ENCODE measurements at places on chromosomes 3 and 15. TPM values are rescaled to one million over a fixed set of nuclear protein-coding genes. Genes with fewer than 3 reads are reported as not detected.

DNA sequence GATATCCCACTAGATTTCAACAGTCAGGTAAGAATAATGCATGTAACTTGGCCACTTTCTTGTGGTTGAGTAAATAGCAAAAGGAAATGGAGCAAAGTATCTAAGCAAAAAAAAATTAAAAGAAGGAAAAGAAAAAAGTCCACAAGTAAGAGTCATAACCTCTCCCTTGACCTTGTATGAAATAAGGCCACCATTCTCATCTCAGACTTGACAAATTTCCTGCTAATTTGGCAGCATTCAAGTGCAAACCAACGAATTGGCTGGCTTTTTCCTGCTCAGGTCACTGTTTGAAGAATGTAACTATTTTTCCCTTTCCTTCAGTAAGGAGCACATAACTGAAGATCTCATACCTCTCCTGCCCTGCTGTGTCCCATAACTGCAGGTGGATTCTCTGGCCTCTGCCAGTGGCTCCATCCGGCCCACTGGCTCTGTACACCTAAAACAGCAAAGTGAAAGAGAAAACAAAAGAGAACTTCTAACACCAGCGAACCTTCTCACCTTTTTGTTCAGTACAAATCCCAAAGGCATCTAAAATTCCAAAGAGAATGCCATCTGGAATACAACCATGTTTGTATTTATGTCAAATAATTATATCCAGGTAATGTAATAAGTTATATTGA lies 33.4 kb upstream of the RSL24D1 start:
- no peak for DNase-seq

GRCh38 chr3:5056111-5056391 lies 66.0 kb upstream of the ARL8B start:
- no peak for DNase-seq

DNA sequence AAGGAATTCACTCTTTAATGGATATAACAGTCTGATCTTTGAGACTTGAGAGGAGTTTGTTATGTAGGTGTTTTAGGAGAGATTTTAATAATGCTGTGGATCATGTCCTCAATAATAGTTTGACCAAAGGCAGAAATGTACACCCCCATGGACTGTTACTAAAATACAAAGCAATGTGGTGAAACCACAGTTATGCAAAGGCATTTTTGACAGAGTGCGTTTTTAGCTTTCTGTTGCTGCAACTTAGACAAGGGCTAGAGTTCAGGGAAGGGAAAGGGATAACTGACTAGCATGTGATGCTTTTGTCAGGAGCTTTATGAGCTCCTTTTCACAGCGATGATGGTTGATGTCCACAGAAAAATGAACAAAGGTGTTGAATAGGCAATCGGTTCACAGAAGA lies 3.6 kb upstream of the STARD5 start:
- no peak for DNase-seq

DNA sequence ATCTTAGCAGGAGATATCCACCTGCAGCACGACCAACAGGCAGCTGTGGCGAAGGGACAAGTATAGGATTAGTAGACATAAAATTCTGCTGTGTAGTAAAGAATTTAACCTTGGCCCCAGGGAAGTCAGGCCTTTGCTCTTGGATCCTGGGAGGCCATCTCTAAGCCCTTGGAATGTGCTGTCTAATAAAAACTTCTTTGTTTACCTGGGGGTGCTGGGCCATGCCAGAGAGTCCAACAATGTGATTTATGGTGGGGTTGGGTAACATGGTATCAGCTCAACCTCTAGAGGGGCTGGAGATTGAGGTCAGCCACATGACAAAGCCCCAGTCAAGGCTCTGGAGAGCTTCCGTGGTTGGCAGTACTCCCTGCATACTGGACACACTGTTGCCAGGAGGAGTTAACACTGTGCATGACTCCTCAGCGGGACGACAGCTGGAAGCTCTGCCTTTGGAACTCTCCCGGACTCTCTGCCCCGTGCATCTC lies 52.4 kb downstream of the HEG1 start:
- DNase-seq = peak; percentile 91

DNA sequence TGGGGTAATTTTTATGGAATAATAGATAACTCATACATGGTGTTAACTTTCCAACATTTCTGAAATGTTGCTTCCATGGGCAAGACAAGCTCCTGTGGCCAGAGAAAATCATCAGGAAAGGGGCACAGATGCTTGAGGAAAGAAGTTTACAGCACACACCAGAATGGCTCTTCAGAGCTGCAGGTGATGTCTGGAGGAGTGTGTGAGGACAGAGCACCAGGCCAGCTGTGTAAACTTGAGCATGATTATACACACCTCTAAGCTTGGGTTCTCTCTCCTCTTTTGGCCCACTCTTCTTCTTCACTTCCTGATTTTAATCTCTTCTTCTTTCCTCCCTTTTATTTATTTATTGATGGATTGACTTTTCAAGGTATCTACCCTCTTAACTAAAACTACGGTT lies 676.0 kb downstream of the GRM7 start:
- DNase-seq = no peak

DNA sequence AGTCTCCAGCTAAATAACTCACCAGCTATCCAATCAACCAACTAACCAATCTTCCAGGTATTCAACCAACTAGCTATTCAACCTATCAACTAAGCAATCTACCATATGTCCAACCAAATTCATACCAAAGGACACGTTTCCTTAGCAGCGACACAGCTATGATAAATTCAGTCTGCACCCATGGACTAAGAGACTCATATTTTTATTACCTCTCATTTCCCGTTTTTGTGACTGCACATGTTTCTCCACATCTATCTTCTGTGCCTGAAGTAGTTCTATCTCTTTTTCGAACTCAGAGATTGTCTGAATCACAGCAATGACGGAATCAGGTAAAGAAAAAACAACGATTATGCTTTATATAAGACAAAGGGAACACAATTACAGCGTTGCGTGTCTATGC lies 34.0 kb upstream of the GNB5 start:
- DNase-seq = no peak

Gene ALAS1
- total RNA-seq = 50.3 TPM

GRCh38 chr3:169641167-169641566 lies 22.3 kb downstream of the MECOM start:
- DNase-seq = no peak

- DNase-seq = peak; percentile 4
Observed at GRCh38 chr3:138861798-138862197, 27.1 kb upstream of the PIK3CB start.

DNA sequence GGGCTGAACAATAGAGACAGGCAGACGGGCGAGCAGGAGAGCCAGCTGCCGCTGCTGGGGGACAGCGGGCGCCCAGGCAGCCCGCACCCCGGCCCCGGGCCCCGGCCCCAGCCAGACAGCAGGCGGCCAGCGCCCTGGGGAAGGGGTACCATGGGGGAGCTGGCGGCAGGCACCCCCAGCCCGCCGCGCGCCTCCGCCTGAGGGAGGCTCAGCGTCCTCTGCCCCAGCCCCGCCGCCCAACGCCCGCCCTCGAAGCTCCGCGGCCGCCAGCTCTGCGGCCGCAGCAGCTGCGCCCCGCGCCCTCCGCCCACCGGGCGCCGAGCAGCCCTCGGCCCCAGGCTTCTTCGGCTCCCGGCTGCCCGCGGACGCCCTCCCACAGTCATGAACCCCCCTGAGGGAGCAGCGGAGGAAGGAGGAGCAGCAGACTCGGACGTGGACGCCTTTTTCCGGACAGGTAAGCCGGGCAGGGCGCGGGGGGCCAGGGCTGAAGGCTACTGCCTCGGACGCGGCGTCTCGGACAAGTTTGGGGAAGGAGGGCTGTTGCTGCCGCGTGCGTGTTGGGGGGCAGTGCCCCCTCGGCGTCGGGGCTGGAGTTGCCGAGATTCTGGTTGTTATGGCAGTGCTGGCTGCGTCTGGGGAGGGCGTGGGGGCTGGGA lies 41.6 kb upstream of the ROPN1 start:
- DNase-seq = no peak

- no peak for DNase-seq
Observed at GRCh38 chr3:120263792-120264191, 21.2 kb downstream of the GPR156 start.

Data from SJCRH30 (cell line).